IMR-90 (cell line): ENCODE measurements at places on chromosomes 6 and 20. TPM values are rescaled to one million over a fixed set of nuclear protein-coding genes. Genes with fewer than 3 reads are reported as not detected.

The MRS2 gene
- 8.8 and 16.9 TPM in 2 replicates for total RNA-seq

GRCh38 chr20:14687313-14687712, 349.9 kb upstream of the FLRT3 start:
- H3K4me3 ChIP-seq, result no peak overlapping the region
- H3K27me3 ChIP-seq, result no peaks in the 10 kb centered on the region
- no peak overlapping the region for H3K27ac ChIP-seq
- no peak for DNase-seq
- H3K4me1 ChIP-seq, result no peaks in the 10 kb centered on the region

- H3K27me3 ChIP-seq, result no peaks in the 10 kb centered on the region
- peaks cover 29% of the 10 kb centered on the region for H3K36me3 ChIP-seq
- DNase-seq, result no peak
Observed at GRCh38 chr20:50191065-50191543, 474 bp downstream of the CEBPB start.

DNA sequence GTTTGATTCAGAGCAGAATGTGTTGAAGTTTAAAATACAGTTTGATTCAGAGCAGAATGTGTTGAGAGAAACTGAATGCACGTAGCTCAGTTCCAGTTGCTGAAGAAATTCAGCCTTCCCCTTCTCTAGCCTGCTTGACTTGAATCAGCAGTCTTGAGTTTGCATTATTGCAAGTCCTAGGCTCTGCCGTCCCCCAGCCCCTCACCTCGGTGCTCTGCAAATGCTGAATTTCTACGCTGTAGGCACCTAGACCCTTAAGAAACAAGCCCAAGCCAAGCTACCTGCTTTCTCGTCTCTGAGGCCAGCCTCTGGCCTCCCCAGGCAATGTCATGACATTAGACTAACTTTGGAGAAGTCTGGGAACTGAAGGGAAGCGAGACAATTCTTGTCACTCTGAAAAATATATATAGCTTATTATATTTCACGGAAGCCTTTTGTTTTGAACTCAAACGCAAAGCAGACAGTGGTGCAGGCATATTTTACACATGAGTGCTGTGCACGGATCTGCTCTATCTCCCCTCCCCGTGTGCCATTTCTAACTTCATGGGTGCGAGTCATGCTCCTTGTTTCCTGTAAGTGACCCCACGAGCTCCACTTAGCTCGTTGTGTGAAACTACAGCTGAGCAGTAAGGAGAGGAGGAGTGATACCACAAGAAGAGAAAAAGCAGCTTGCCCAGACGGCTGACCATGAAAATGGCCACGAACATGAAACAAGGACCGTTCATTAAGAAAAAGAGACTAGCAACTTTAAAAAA, 71.4 kb upstream of the DUSP22 start:
- no peak overlapping the region; the same call in 1 of the 2 replicates for H3K27ac ChIP-seq
- no peaks in the 10 kb centered on the region for H3K36me3 ChIP-seq
- H3K27me3 ChIP-seq, result no peaks in the 10 kb centered on the region
- no peak overlapping the region for H3K4me3 ChIP-seq

The HLA-C gene
- total RNA-seq, result 8.8 and 10.6 TPM in 2 replicates

GRCh38 chr6:20115246-20115980, 96.9 kb downstream of the MBOAT1 start:
- DNase-seq, result no peak
- H3K36me3 ChIP-seq, result no peaks in the 10 kb centered on the region
- no peak overlapping the region for H3K4me3 ChIP-seq
- 0 out of 2 replicates have a peak, but pooled peaks cover 2% of the 10 kb centered on the region for H3K4me1 ChIP-seq

GRCh38 chr6:45576648-45577624, 199.2 kb upstream of the SUPT3H start:
- no peak overlapping the region for H3K27ac ChIP-seq
- H3K36me3 ChIP-seq, result no peaks in the 10 kb centered on the region
- H3K4me3 ChIP-seq, result no peak overlapping the region
- H3K4me1 ChIP-seq, result peaks cover 5% of the 10 kb centered on the region
- no peaks in the 10 kb centered on the region for H3K27me3 ChIP-seq
- no peak for DNase-seq

GRCh38 chr6:34615574-34616226, 59.6 kb upstream of the SPDEF start:
- H3K27me3 ChIP-seq, result no peaks in the 10 kb centered on the region
- peaks cover 3% of the 10 kb centered on the region for H3K36me3 ChIP-seq
- DNase-seq, result no peak
- H3K27ac ChIP-seq, result no peak overlapping the region

The TMEM74B gene
- total RNA-seq, result not detected in 2 replicates

- no peaks in the 10 kb centered on the region for H3K4me1 ChIP-seq
- H3K27ac ChIP-seq, result no peak overlapping the region
- H3K36me3 ChIP-seq, result no peaks in the 10 kb centered on the region
- no peaks in the 10 kb centered on the region; the same call in 1 of the 2 replicates for H3K27me3 ChIP-seq
Observed at GRCh38 chr20:61821735-61822134, 243.9 kb downstream of the TAF4 start.

The CST2 gene
- not detected in 2 replicates for total RNA-seq

- H3K27me3 ChIP-seq, result no peaks in the 10 kb centered on the region
- peaks cover 6% of the 10 kb centered on the region for H3K4me1 ChIP-seq
- DNase-seq, result no peak
Observed at GRCh38 chr6:15453622-15454021, 207.8 kb downstream of the JARID2 start.

The SMPD2 gene
- total RNA-seq, result 8.3 and 9.0 TPM in 2 replicates

DNA sequence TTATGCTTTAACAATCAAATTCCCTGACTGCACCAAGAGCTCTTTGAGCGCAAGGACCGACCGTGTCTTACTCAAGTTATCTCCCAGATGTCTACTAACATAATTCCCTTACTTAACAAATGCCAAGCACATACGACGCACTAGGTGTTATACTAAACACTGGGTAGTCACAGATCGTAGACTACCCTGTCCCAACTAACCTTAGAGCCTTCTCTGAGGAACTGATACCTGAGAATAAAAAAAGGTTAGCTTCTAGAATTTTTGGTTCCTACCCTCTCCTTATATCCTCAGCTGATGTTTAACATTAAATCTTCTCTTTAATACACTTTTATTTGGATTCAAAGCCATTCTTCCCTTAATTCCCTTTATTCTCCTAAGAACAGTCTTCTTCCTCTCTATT, 38.5 kb downstream of the EPB41L2 start:
- no peak for DNase-seq
- no peaks in the 10 kb centered on the region; the same call in 1 of the 2 replicates for H3K36me3 ChIP-seq
- no peaks in the 10 kb centered on the region for H3K27me3 ChIP-seq
- H3K4me1 ChIP-seq, result peaks cover 9% of the 10 kb centered on the region
- no peak overlapping the region for H3K4me3 ChIP-seq

- peak; percentile 44 for DNase-seq
- H3K27me3 ChIP-seq, result peaks cover 25% of the 10 kb centered on the region
- no peak overlapping the region for H3K4me3 ChIP-seq
- H3K4me1 ChIP-seq, result peaks cover 10% of the 10 kb centered on the region
Observed at GRCh38 chr20:63224412-63225081, 8.6 kb upstream of the YTHDF1 start.

- DNase-seq, result peak; percentile 94
- H3K27ac ChIP-seq, result peak overlapping the region; percentile 82
Observed at GRCh38 chr6:35727935-35728682, 8.7 kb upstream of the ARMC12 start.

DNA sequence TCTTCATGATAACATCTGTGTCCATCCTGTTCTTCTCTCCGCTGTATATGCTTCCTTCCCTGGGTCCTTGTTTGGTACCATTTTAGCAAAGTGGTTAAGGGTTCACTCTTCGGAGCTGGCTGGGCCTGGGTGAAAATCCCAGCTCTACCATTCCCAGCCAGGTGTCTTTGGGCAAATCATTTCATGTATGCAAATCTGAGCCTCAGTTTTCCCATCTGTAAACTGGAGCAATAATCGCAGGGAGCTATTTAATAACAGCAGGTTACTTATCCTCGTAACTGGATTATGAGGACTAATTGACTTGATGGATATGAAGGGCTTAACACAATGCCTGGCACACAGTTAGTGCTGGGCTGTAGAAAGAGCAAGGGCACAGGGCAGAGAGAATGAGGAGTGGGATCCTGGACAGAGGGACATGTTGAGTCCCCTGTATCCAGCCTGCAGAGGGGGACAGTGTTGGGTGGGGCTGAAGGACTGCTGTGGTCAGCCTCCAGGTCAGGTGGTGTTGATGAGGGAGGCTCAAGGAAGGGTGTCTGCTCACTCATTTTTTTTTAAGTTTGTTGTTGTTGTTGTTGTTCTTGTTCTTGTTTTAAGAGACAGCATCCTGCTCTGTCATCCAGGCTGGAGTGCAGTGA, 44.3 kb upstream of the FAM83D start:
- peaks cover 12% of the 10 kb centered on the region for H3K27me3 ChIP-seq
- H3K4me1 ChIP-seq, result no peaks in the 10 kb centered on the region
- no peak overlapping the region for H3K4me3 ChIP-seq
